ENCODE measurements at places on chromosomes 11 and 22.

DNA sequence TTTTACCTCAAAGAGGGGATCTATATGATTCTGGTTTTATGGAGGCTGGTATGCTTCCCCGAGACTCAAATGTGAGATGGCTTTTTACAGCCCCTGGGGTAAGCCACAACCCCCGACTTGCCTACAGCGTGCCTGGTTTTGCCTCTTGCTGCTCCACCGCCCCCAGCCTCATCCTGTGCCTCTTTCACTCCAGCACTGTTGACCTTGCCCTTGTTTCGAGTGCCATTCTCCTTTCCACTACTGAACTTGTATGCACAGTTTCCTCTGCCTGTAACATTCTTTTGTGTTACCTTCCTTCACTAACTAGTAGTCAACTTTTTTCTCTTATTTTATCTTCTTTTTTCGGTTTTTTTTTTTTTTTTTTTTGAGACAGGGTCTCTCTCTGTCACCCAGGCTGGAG, 219.0 kb upstream of the ZBED5 start:
- no peak for DNase-seq

GRCh38 chr11:123302751-123303195, 107.7 kb upstream of the CLMP start:
- no peak for DNase-seq

- no peak for DNase-seq
These were observed 825 bp downstream of the FBXO3 start for GRCh38 chr11:33773404-33773986.

DNA sequence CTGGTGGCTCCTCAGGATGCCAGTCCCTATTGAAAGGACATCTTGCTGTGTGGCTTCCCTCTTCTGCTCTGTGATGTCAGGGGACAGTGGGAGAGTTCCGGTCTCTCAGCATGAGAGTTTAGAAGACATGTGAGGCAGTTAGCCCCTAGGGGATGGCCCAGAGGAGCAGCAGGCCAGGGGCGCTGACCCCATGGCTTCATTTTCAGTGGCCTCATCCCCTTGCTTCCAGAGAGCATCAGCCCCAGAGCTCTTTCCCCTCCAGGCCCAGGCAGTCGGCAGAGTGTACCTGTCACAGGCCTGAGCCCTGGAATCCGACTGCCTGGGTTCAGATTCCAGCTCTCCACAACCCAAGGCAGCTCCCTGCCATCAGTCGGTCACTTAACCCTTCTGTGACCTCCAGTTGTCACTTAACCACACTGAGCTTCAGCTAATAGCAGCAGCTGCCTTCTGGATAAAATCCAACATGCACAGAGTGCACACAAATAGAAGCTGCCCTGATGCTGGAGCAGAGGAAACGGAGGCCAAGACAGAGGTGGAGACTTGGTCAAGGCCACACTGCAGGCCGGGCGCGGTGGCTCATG, 14.1 kb upstream of the LRRC10B start:
- no peak for DNase-seq

- no peak for DNase-seq
These were observed 654 bp upstream of the SYT8 start for GRCh38 chr11:1834062-1834610.

DNA sequence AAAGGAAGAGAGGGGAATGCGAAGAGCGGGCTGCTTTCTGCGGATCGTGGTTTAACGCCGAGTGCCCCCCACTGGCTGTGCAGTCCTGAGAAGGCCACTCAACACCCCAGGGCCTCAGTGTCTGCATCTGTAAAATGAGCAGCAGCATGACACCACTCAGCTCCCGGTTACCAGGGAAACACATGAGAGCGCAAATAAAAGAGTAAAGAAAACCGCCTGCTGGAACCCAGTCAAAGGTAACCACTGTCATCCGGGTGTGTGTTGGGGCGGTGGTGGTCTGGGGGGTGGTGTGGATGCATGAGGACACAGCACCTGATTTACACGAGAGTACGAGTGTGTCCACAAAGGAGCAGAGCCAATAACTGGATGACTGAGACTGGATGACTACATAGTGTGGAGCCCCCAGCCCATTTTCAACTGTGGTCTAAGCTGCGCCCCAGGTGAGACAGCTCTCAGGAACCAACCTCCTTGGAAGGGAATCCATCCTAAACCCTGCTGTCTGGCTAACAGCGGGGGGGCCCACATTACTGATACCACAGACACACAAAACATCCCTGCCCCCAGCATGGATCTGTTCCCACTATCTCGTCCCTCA, 5.7 kb downstream of the CELSR1 start:
- DNase-seq = no peak

GRCh38 chr11:71499125-71499524, 27.9 kb upstream of the KRTAP5-7 start:
- DNase-seq = no peak

DNA sequence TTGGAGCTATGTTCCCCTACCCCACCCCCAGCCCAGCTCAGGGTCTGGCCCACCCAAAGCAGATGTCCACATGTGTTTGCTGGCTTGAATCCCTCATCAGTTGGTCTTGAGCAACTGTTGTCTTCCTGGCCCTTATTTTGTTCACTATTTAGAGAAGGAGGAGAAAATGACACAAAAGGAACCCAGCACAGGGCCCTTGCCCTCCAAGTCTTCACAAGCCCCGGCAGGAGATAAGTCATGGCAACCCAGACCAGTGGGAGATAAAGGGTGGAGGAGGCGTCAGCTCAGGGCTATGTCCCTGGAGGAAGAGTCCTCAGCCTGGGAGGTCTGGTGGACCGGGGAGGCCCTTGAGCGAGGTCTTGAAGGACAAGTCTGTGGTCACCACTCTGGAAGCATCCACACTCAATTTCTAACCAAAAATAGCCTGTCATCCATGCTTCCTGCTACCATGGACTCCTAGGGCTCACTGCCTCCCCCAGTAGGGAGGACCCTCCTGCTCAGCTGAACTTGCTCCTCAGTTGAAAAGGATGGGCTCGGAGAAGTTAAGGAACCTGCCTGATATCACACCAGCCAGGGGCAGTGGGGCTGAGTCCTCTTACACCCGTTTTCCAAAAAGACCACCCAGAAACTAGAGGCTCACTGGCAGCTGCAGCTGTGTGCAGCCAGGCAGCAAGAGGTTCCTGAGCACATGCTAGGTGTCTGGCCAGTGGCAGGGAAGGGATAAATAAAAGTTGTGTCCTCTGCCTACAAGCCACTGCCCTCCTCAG, 1.8 kb upstream of the RAB3IL1 start:
- DNase-seq = no peak
